ENCODE measurements at places on chromosomes 1 and 21. TPM values are rescaled to one million over a fixed set of nuclear protein-coding genes. Genes with fewer than 3 reads are reported as not detected.

GRCh38 chr1:80607064-80607463, 1193.7 kb upstream of the ADGRL2 start:
- DNase-seq = no peak

LRP8 gene
- 2.5 TPM for total RNA-seq

- no peak for DNase-seq
Measured at GRCh38 chr1:186443638-186444037, 17.3 kb downstream of the PDC start.

LYPD8 gene
- total RNA-seq = 366 TPM

GRCh38 chr21:38384238-38384560, 114.1 kb downstream of the ERG start:
- DNase-seq = no peak

DNA sequence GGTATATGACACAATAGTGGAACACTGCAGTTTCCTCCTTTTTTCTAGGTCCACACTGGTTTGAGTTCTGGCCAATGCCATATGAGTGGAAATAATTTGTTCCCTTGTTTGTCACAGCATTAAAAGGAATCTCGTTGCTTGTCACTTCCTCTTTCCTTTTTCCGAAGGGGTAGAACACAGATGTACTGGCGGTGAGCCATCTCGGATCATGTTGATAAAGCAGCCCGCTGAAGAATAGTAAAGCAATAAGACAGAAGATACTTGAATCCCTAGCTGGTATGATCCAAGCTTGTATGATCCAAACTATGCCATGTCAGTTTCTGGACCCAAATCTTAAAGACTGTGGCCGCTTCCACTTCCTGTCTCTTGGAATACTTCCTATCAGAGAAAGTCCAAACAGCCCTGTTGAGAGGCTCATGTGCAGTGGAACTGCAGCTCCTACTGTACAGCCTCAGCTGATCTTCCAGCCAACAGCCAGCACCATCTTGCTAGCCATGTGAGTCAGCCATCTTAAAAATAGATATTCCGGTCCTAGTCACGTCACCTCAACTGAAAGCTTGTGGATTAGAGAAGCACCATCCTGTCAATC, 40.3 kb downstream of the CFHR5 start:
- DNase-seq = no peak
